HTR-8/SVneo (cell line): ENCODE measurements at places on chromosomes 5 and 9.

GRCh38 chr5:1141834-1142233 is 30.0 kb upstream of the SLC12A7 start:
- no peak for DNase-seq

GRCh38 chr5:152560512-152561137 is 155.5 kb upstream of the NMUR2 start:
- DNase-seq = peak; percentile 27

DNA sequence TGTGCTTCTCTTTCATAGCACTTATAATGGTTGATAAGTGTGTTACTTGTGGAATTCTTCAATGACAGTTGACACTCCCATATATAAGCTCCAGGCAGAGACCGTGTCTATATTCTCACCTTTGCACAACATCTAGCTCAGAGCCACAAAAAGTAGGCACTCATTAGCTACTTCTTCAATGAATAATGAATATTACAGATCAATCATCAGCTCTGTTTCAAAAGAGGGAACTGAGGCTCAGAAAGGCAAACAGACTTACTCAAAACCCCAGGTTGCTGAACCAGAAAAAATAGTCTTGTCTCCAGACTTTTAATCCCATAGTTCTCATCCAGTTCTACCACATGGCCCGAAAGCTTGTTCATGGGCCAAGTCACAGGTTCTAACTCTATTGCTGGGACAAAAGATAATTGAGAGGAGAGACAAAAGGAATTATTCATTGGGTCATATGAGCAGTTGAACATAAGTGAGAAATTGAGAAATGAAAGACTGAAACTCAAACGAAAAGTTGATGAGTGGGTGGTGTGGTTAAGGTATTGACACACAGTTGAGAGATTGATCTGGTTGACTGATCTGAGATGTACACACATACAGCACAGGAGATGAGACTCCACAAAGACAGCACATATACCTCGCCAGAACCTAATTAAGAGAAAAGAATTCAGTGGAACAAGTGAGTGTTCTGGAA is 381.6 kb downstream of the EFNA5 start:
- no peak for DNase-seq

DNA sequence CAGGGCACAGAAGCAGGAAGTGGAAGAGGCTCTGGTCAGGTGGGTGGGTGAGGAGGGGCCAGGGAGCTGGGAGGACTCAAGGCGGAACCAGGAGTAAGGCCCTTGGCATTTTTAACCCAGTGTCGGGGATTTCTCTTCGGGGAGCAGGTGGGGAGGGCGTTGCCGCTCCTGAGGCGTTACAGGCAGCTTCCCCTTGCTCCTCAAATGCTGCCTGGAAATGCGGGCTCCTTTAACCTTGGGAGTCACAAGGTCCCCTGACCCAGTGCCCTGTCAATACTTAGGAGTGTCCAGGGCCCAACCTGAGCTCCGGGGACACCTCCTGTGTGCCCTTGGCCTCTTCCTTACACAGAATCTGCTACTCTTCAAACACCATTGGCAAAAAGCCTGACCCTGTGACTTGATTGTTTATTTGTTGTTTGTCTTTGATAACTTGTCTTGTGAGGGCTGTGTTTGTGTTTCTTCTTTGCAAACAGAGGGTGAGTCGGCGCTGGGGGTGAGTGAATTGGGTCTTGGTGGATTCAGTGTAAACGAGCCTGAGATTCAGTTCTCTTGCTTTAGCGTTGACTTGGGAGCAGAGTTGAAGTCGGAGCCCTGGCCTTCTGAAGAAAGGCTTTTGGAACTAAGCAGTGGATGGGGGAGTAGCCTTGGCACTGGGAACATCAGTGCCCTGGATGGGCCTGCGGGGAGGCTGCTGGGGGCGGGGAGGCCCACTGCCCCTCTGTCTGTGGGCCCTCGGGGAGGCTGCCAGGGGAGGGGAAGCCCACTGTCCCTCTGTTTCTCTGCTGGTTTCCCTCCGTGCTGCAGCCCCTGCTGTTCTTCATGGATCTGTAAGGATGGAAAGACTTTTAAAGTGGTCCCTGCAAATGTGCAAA is 300.7 kb upstream of the IRX4 start:
- DNase-seq = no peak

DNA sequence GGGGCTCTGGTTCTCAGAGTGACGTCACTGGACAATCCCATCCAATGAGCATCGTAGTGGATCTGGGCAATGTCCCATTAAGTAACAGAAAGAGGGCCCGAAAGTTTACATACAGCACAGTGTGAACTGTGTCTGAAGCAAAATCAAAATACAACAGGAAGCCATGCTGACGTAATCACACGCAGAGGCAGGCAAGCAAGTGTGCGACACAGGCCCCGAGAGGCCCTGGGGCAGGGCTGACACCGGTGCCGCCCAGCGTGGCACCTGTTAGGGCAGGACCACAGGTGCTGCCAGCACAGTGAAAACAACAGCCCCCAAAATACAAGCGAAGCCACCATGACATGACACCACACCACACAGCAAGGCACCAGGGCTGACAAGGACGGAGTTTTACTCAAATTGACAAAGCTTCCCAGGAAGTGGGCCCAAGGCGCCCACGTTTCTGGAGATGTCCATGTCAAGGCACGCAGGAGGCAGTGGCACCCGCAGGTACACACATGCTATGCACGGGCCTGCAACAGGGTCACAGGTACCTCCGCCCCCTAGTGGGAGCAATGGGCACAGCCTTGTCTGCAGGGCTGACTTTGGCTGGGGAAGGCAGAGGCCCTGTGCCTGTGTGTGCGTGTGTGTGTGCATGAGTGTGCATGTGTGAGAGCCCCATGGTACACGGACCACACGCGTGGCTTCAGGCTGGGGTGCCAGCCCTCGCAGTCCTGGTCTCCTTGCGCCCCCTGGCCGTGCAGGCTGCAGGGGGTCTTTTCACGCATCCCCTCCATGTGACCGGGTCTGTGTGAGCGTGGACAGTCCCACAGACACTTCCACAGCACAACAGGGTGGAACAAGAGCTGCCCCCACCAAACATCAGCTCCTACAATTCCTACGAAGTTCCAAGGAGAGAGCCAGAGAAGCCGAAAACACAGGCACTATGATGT is 19.6 kb downstream of the QSOX2 start:
- peak; percentile 46 for DNase-seq

- DNase-seq = no peak
These were observed 177.9 kb upstream of the PRLR start for GRCh38 chr5:35408146-35408545.

- DNase-seq = no peak
These were observed 628.0 kb upstream of the ADAMTS16 start for GRCh38 chr5:4511996-4512656.

- DNase-seq = no peak
These were observed 82.6 kb downstream of the PRELID2 start for GRCh38 chr5:145752534-145752933.

DNA sequence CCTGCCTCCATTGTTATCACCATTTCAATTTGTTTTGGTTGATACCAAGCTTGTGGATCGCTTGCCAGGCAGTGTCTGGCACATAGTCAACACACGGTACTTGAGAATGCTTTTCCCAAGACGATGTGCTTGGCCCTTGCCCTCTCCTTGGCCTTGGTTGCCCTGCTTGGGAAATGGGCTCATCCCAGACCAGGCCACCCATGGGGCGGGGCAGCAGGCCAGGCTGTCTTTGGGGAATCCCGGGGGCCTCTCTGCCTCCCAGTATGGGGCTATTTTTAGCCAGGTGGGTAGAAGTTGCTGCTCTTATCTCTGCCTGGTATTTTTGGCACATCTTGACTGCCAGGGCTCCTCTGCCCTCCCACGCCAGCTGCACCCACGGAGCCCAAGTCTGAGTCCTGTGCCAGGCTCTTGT is 49.9 kb downstream of the LMX1B start:
- DNase-seq = no peak

- DNase-seq = no peak
These were observed 50.3 kb downstream of the FYB1 start for GRCh38 chr5:39169081-39169480.

DNA sequence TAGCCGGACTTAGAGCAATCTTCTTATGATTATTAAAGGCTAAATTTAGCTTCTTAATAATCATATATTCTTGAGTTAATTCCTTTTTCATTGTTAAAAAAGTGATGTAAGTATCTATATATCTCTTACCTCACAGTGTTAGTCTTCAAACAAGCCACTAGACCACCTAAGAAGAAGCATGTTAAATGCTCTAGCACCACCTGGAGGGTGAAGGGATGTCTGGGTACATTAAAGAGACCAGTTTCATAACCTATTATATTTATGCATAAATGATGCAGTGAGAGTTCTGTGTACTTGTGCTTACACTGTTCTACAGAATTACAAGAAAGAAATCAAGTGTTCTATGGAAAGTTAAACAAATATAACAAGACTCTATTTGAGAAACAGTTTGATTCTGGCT is 55.9 kb upstream of the SLCO6A1 start:
- no peak for DNase-seq

GRCh38 chr5:90293931-90294330 is 115.6 kb downstream of the CETN3 start:
- no peak for DNase-seq

DNA sequence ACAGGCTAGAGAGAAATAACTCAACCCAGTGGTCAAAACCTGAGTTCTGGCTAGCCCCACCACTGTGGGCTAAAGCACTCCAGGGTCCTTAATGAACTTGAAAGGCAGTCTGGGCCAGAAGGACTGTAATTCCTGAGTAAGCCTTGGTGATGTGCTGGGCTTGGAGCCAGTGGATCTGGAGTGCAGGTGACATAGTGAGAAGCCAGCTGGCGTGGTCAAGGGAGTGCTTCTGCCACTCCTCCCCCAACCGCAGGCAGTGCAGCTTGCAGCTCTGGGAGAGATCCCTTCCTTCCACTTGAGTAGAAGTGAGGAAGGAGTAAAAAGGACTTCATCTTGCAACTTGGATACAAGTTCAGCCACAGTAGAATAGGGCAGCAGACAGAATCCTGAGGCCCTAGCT is 424.0 kb downstream of the CDH18 start:
- DNase-seq = no peak

DNA sequence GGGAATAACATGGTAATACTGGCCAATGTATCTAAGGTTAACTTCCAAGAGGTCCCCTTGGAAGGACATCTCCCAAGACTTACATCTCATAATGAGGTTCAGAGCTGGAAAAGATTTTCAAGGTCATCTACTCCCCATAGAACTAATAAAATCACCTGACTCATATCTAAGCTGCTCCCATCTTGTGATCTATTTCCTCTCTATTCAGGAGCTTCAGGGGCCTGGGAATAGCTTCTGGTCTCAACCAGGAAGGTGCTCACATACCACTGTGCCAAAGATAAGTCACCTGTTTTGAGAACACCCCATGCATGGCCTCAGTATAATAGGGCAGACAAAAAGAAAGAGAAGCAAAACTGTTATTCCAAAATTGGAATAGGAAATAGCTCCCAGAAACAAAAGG is 74.2 kb downstream of the OXCT1 start:
- no peak for DNase-seq

GRCh38 chr9:38094165-38094564 is 25.1 kb upstream of the SHB start:
- DNase-seq = no peak

- no peak for DNase-seq
These were observed 30.7 kb downstream of the TRPM6 start for GRCh38 chr9:74856989-74857388.

DNA sequence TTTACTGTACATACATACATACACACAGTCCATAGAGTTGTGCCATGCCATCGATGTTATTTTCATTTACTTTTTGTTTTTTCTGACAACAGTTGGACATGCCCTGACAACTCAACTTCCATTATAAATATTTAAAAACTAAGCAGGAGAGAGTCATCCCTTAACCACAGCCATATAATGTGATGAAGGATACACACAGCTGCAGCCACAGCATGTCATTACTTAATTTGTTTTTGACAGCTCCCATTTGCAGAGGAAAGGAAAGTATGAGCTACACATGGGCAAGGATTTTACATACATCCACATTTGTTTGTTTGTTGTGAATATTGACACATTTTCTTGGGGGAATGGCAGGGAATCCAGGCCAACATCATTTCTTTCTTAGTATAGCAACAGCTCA is 91.5 kb upstream of the TUT7 start:
- DNase-seq = no peak

- no peak for DNase-seq
These were observed 91.1 kb downstream of the BARX1 start for GRCh38 chr9:93864032-93864431.

GRCh38 chr9:71459082-71459481 is 309.2 kb downstream of the CEMIP2 start:
- no peak for DNase-seq

DNA sequence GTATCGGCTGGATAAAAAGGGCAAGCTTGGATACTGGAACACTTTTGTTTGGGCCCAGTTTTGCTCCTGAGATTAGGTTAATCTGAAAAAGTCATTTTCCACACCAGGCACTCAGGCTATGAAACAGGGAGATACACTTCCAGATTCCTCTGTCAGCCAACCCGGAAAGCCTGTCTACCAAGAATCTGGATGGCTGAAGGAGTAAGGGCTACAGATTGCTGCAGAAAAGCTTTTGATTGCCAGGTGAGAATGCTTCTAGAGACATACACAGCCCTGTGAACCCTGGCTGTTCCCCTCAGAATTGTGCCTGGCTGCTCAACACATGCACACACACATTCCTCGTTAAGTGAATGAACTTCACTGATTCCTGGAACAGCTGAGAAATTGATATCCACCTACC is 114.4 kb downstream of the PSD2 start:
- no peak for DNase-seq

- no peak for DNase-seq
These were observed 12.1 kb upstream of the TLE4 start for GRCh38 chr9:79559495-79560181.

- DNase-seq = no peak
These were observed 92.6 kb downstream of the TMEM174 start for GRCh38 chr5:73265641-73266040.

- DNase-seq = no peak
These were observed 253.3 kb downstream of the EDIL3 start for GRCh38 chr5:84131372-84131771.

GRCh38 chr5:35218981-35219380 is 11.3 kb downstream of the PRLR start:
- DNase-seq = no peak

DNA sequence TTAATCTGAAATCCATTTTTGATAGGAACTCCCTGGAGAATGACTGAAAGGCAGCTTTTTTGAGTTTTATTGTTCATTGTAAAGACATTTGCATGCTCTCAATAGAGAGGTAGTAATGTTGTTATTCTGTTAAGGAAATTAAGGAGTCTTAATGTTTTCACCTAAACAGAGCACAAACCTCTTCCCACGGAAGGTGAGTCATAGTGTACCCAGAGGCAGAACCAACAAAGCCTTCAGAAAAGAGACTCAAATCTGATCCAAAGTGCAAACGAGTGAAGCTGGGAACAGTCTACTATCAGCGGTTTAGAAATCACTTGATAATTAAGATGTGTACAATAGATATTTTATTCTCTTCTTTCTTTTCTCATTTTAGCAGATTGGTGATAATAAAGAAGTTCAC is 470.5 kb downstream of the PLK2 start:
- DNase-seq = no peak

DNA sequence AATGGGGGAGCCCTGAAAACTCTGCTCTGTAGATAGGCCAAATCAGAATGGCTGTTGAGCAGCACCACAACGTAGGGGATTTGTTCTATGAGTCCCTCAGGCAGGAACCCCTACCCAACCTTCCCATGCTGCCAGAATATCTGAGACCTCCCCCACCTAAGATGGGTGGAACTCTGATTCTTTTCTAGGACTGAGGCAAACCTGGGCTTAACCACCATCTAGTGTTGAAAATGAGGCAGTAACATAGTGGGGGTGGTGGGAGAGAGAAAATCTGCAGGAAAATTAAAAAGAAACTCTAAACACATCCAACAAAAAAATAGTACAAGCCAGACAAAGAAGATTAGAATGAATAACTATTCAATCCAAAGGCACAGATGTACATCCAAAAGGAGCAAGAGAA is 228.4 kb downstream of the ATPSCKMT start:
- DNase-seq = no peak
